ENCODE measurements at places on chromosomes 16 and 17.
A peak's percentile ranks its signal among the peaks of the same experiment; 100 is the strongest.

GRCh38 chr17:82305727-82306300, 11.6 kb downstream of the CD7 start:
- no peak for DNase-seq

DNA sequence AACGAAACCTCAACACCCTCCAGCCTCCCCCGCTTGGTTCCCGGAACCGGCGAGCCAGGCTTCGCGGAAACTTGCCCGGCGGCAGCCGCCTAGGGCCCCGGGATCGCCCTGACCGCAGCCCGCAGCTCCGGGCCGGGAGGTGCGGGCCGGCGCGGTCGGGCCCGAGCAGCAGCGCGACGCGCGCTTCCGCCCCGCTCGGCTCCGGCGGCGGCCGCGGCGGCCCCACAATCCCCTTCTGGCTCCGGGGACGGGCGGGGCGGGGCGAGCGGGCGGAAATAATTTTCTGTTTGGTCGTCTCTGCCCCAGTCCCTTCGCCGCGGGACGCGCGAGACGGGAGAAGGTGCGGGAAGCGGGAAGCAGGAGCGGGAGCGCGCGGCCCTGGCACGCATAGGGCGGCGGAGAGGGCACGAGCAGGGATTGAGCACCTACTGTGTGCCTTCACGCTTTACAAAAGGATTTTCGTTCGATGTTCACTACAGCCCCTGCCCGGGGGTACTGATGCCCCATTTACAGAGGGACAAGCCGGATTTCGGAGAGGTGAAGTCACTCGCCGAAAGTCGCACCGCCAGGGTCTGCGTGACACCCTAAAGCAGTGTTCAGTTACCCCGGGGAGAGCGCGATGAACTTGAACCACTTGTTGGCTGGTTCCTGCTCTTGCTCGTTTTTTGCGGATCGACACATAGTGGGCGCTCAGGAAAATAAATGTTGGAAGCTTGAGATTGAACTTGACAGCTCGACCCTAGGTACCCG, 2.7 kb upstream of the MLLT6 start:
- DNase-seq: peak; percentile 85

GRCh38 chr16:49019831-49020230, 261.8 kb downstream of the CBLN1 start:
- peak; percentile 18 for DNase-seq

GRCh38 chr17:14843086-14843795, 421.9 kb downstream of the PMP22 start:
- no peak for DNase-seq

GRCh38 chr16:14427371-14427948, 202.6 kb downstream of the PARN start:
- peak; percentile 39 for DNase-seq

- DNase-seq: peak; percentile 3
Observed at GRCh38 chr16:68436581-68436980, 11.7 kb downstream of the SMPD3 start.

Data from RPMI7951 (cell line).